ENCODE measurements at places on chromosomes 13 and 19.
A peak's percentile ranks its signal among the peaks of the same experiment; 100 is the strongest.

DNA sequence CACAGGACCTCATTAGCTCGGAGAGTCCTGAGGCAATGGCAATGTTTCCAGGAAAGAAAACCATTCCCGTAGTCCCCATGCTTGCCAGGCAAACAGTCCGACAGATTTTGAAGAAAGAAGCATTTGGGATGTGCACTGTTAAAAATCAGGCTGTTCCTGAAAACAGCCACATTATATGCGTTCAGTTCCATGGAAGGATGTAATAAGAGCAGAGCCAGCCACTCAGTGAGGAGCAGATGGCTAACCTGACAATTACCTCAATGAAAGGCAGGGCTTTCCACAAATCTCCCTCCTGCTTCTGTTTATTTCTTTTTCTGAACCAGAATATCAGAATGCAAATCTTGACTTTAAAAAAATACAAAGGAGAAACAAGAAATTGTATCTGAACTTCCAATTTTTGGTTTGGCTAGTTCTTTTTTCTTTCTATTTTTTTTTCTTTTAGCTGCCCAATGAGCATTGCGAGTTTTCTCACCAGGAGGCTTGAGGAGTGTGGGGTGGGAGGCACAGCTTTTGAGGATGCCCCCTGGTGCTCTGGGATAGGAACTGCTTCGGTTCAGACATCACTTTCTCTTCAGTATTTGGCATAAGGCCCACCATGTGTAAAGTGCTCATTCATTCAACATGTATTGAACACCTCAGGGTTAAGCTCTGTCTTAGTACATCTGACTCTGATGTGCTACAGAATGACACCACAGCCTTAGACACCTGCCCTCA lies 124.2 kb downstream of the TBC1D4 start:
- DNase-seq = peak; percentile 24

DNA sequence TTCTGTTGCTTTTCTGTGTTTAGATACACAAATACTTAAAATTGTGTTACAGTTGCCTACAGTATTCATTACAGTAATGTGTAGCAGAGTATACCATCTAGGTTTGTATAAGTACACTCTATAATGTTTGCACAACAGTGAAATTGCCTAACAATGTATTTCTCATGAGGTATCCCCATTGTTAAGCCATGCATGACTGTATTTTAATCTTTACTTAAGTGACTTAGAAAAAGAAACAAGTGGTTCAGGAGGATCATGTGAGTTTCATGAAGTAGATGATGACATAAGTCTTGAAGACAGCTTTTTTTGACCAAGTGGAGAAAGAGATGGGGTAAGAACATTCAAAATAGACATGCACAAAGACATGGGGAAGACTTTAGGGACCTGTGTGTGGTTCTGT lies 8.4 kb upstream of the KCTD4 start:
- DNase-seq = no peak

DNA sequence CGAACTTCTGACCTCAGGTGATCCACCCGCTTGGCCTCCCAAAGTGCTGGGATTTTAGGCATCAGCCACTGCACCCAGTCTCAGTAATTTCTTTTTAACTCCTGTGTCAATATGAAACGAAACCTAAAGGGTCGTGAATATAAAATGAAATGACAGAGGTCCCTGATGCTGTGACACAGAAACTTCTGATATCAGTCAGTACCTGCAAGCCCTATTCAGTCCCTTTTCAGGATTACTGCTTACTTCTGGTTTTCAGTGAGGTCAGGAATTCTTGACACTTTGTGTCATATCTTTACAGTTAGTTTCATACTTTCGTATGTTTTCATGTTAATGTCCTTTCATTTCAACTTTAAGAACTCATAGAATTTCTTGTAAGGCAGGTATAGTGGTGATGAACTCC lies 58.7 kb downstream of the RNF17 start:
- DNase-seq = no peak

GRCh38 chr13:21517576-21517975 lies 58.5 kb upstream of the ZDHHC20 start:
- no peak for DNase-seq

GRCh38 chr13:23695196-23695595 lies 125.0 kb downstream of the TNFRSF19 start:
- DNase-seq = no peak

GRCh38 chr13:107291875-107292274 lies 723.9 kb upstream of the ARGLU1 start:
- no peak for DNase-seq

GRCh38 chr19:925087-925525 lies 729 bp upstream of the ARID3A start:
- no peak for DNase-seq

DNA sequence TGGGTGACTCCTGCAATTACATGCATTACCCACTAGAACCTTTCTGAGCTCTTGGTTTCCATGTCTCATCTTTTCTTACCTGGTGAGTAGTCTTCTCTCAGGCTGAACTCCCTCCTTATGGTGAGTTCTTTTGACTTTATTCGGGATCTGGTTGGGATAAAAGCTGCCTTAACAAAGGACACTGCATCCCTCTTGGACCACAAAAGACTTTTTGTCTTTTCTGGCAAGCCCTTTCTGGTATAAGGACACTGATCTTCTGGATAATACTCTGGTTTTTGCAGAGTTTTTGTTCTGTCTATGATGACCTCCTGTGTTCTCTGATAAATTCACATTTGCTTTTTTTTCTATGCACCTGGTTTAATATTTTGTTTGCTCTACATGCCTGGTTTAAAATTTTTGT lies 66.7 kb downstream of the SLITRK1 start:
- no peak for DNase-seq

DNA sequence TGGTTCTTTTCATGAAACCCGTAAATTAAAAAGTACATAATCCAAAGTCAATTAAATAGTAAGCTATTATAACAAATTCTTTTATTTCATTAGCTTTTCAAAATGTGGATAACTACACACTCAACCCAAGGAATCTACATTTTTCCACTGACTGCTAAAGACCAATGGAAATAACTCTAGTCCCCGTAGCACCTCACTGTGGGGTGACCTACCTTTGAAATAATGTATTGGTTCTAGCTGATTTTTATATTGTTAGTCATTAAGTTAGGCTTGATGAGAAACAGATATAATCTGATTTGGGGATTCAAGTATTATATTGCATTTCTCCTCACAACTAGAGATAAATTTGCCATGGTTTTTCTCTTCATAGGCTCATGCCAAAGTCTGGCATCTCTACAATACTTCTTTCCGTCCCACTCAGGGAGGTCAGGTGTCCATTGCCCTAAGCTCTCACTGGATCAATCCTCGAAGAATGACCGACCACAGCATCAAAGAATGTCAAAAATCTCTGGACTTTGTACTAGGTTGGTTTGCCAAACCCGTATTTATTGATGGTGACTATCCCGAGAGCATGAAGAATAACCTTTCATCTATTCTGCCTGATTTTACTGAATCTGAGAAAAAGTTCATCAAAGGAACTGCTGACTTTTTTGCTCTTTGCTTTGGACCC lies 37.3 kb downstream of the KL start:
- no peak for DNase-seq

DNA sequence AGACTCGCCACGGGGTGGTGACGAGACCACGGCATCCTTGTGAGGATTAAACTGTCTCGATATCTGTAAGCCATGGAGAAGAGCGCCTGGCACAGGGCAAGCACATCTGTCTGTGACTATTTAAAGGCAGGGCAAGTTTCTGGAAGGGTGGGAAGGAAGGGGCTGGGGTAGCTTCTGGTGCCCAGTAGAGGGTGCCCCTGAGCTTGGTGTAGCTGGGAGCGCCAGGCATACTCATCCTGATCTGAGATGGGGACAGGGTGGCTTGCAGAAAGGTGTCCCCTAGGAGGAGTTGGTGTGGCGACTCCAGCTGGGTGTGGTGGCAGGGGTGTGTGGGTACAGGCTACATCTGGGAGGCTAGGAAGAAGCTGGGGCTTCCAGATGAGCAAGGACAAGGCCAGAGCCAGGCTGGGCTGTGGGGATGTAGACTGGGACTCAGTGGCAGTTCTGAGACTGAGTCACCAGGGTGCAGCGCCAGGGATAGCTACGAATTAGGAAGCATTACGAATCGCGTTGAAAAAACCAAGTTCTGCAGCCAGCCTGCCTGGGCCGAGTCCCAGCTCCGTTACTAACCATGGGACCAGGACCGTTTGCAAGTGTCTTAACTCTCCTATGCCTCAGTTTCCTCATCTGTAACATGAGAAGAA lies 23.1 kb upstream of the ASPDH start:
- no peak for DNase-seq

- DNase-seq = no peak
Measured at GRCh38 chr19:40724855-40725254, 7.9 kb downstream of the ITPKC start.

GRCh38 chr13:113646921-113647340 lies 11.1 kb downstream of the ATP4B start:
- DNase-seq = peak; percentile 3

- no peak for DNase-seq
Measured at GRCh38 chr19:54255105-54255775, 1.8 kb downstream of the LILRB5 start.

- no peak for DNase-seq
Measured at GRCh38 chr13:65642996-65643395, 1587.1 kb downstream of the PCDH9 start.

DNA sequence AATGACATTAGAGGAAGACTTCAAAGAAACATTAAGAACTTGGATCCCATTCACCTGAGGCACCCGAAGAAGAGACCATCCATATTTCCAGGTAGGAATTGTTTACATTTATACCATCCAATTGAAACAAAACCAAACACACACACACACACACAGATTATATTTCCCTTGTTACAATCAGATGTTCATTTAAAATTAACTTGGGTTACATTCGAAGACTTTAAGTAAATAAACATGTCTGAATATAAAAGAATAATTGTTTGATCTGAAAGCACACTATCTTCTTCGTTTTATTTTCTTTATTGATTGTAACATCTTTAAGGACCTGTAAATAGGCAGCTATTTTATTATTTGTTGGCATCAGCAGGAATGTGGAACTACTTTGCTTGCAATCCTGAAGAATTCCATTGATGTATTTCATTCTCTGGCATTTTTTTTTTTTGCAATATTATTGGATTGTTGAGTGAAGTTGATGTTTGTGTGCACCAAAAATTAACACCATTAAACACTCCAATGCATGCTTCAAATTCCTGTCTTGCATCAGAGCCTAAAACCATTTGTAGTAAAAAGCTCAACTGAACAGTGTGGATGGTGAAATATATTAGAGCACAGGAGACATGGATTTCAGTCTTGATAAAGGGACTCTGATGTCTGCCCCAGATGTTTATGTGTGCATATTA lies 85.3 kb upstream of the FRY start:
- no peak for DNase-seq

GRCh38 chr13:50593207-50593606 lies 250.3 kb downstream of the DLEU7 start:
- no peak for DNase-seq

DNA sequence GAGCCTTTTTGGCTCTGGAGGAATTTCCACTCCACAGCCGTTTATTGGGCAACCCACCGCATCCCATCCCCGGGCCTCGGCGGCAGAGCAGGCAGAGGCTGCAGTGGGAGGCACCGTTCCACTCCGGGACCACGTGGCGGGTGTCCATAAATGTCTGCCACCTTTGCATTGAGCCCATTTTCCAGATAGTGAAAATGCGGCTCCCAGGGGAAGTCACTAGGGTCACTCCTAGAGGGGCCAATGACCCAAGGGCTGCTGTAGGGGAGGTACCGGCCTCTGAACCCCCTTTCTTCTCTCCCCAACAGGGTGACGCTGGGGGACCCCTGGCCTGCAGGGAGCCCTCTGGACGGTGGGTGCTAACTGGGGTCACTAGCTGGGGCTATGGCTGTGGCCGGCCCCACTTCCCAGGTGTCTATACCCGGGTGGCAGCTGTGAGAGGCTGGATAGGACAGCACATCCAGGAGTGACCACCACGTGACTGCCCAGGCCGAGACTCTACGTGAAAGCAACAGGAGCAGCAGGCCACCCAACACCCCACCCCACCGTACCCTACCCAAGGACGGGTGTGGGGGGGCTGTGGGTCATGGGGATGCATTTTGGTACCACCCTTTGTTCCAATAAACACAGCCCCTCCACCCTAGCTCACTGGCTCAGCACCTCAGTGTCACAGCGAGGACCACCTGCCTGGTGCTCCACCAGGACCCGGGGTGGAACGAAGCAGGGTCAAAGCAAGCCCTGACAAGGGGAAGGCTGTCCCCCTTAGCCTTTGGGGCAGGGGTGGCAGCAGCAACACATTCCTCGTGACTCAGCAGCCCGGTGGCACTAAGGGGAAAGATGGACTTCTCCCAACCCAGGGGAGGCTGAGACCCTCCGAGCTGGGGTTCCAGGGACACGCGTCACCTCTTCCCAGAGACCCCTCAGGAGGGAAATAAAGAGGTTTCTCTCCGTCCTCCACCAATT lies 1.5 kb downstream of the TIMM13 start:
- DNase-seq = no peak

GRCh38 chr19:3047496-3048189 lies 14.7 kb downstream of the TLE5 start:
- DNase-seq = peak; percentile 97

DNA sequence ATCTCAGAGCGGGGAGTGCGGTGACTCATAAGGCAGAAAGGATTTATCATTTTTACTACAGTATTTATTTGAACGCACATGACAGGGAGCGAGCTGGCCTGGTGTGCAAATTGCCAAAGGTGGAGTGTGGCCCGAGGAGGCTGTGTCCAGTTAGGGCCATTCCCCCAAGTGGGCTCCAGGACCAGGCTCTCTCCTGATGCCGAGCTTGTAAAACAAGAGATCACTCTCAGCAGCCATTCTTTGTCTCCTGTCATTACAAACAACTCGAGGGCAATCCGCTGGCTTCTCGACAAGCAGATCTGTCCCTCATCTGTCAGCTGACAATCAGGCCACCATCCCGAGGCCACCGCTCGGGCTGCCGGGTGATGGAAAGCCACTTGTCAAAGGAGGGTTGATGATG lies 418.9 kb downstream of the ZNF536 start:
- DNase-seq = no peak

GRCh38 chr19:12834976-12835757 lies 788 bp upstream of the RTBDN start:
- no peak for DNase-seq

- DNase-seq = peak; percentile 29
Measured at GRCh38 chr19:28519952-28520861, 692.7 kb downstream of the UQCRFS1 start.
